ENCODE measurements at places on chromosomes 11 and 22.

GRCh38 chr11:7436657-7437056, 48.6 kb upstream of the OLFML1 start:
- DNase-seq, result no peak

DNA sequence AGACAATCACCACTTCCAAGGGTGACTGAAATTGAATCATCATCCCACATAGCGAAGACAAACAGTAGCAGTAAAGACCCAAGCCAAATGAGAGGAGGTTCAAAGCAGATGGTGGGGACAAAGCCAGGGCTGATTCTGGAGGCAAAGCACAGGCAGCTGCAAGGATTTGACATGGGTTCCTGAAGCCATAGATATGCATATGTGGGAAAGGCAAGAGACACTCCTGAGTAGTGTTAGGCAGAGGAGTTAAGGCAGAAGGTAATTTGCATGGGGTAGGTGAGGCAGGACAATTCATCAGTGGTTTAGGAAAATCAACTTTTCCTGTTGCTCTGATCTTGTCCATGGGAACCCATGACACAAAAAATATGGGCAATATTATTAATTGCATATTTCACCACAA, 462.8 kb downstream of the FAM181B start:
- no peak for DNase-seq

DNA sequence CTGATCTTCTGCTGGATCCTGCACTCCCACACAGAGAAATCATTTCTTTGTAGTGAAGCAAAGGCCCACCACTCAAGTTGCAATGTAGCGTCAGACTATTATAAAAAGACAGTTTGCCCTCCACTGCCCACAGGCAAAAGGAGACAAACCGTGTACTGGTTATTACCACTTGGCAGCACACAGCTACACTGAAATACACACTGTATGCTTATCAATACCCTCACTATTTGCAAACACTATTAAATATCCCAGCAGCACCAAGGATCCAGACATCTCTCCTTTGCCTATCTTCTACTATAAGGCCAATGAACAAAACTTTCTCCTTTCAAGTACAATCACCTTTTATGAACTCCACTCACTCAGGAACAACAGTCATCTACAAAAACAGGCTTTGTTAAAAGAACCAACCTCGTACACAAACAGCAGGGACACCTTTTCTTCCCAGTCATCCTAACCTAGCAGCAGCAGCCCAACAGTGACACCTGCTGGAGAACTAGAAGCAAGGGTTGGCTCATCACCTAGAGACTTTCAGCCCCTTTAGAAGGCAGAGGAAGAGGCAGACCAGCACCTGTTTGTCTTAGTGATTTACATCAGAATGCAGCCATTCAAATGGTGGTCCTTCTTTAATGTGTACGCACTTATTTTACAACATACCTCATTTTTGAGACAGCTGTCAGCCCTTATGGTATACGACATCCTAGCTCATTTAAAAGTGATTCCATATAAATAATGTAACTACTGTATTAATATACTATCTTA, 56.1 kb downstream of the AMBRA1 start:
- peak; percentile 83 for DNase-seq

GRCh38 chr11:133753150-133753549, 92.2 kb downstream of the SPATA19 start:
- no peak for DNase-seq

- DNase-seq, result no peak
Measured at GRCh38 chr11:45413156-45413858, 127.2 kb upstream of the SYT13 start.

GRCh38 chr11:101363706-101364275, 220.0 kb downstream of the TRPC6 start:
- DNase-seq, result no peak

DNA sequence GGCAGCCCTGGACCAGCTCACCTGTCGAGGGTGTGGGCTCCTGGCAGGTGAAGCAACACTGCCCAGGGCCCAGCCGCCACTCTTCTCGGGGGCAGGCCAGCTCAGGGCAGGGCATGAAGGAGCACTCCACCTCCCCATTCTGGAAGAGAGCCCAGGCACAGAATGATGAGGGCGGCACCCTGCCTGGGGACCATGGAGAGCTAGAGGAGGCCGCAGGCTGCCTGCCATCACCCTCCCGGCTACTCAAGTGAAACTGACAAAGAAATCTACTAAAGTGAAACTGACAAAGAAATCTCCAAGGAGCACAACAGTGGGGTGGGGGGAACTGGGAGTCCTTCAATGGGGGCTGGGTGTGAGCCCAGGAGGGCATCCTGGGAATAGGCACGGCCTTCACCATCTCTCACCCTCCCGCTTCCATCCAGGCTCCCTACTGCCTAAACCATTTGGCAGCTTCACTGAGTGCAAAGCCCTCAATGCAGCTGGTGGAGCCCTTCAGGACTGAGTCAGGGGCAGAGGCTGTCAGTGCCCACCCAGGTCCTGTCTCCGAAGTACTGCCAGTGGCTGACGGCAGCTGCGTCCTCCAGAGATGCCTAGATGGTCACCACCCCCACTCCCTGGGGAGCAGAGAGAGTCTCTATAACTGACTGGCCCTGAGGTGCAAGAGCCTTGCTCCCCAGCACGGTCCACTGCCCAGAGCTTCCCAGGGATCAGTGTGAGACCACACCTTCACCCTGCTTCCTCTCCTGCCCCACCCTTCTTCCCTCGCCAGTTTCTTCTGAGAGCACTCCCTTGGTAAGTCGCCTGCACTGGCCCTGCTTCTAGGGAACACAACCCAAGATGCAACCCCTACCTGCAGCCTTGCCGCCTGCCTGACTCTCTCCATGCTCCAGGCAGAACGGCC, 21.7 kb downstream of the VWCE start:
- no peak for DNase-seq

DNA sequence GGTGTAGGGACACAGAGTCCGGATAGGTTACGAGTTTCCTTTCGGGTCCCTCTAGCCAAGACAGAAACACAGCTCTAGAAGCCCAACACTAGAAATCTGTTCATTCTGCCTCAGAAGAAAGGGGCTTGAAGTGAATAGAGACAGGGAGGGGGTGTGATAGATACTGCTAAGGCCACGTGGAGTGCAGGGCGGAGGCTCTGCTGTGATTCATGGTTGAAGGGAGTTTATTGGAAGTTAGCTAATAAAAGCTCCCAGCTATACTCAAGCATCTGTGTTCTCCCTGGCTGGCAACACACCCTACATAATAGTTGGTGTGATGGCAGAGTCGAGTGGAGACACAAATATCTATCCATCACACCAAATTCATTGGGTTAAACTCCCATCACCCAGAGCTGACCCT, 337.4 kb downstream of the CADM1 start:
- DNase-seq, result no peak

GRCh38 chr11:22203281-22203680, 10.4 kb downstream of the ANO5 start:
- no peak for DNase-seq

GRCh38 chr22:38706101-38706900, 557 bp downstream of the GTPBP1 start:
- peak; percentile 46 for DNase-seq

GRCh38 chr11:23497040-23497439, 636.8 kb upstream of the CCDC179 start:
- no peak for DNase-seq

GRCh38 chr11:125272821-125273220, 108.3 kb downstream of the PKNOX2 start:
- no peak for DNase-seq

- peak; percentile 90 for DNase-seq
Measured at GRCh38 chr11:20609727-20610707, 10.6 kb downstream of the SLC6A5 start.

GRCh38 chr11:3122775-3123201, 42.3 kb downstream of the OSBPL5 start:
- no peak for DNase-seq

- no peak for DNase-seq
Measured at GRCh38 chr11:133216813-133217212, 315.5 kb downstream of the OPCML start.

DNA sequence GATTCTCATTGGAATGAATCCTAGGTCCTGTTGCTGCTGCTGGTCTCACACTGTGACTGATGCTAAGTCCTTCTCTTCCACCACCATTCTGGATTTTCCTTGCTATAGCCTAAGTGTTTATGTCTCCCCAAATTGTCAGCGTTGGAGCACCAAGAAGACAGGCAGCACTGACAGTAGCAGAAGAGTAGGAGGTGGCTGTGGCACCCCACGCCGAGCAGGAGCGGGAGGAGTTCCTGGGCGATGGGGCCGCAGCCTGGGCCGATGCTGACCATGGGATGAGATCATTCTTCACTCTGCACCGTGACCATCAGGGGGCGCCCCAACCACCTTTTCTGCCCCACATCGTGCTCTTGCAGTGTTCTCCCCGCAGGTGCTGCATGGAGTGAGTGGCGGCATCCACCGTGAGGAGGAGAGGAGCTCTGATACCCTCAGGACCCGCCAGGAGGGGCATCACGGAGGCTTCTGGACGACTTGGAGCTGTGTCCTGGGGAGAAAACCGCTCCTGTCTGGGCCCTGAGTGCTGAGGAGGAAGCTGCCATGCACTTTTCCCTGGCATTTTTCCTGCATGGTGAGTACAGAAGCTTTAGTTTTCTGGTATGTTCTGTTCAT, 57.0 kb downstream of the LRRC74B start:
- peak; percentile 91 for DNase-seq

DNA sequence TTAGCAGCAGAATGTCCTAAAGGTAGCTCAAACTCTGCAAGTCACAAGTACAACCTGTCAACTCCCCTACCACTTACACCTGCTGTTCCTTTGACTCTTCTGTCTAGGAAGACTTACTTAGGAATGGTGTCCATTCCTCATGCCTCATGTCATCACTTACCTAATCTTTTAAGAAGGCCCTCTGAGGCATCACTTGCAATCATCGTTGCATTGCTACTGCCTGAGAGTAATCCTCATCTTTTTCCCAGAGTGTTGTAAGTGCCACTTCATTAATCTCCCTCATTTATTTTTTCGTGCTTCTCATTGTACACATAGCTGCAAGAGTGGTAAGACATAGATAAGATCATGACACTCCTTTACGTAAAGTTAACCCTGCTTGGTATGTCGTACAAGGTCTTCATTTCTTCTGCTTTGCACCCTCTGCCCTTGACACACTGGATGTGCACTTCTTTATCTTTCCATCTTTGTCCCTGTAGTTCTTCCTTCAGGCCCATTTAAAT, 54.6 kb downstream of the SFI1 start:
- DNase-seq, result no peak

DNA sequence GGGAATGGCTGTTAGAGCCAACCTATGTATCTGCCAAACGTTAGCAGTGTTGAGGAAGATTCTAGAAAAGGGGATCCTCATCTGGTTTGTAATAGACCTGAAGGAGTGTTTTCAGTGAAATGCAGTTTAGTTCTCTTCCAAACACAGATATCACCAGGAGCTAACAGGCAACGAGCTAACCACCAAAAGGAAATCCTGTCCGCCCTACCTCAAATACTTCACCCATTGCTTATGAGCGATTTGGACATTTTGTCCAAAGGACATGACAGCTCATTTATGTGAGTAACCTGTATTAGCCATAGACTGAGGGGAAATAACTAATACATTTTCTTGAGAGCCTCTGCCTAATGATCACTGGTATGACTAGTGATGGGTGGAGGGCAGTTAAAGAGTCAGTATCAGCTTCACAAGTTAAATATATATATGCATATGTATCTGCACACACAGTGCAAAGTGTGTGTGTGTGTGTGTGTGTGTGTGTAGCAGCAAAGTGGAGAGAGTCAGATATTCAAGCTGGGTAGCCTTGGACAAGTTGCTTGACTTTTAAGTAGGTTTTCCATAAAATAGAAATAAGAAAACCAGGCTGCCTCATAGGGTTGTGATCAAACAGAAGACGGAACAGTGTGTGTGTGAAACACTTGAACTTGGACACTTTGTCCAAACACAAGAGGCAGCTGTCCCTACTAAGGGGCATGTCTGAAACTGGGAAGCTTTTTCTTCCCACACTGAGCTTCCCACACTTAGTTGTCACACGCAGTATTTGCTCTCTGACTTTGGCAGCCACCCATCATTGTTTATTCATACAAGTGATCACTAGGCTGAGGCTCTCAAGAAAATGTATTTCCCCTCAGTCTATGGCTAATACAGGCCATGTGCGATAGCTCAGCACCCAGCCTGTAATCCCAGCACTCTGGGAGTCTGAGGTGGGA, 940 bp upstream of the C11orf91 start:
- no peak for DNase-seq

DNA sequence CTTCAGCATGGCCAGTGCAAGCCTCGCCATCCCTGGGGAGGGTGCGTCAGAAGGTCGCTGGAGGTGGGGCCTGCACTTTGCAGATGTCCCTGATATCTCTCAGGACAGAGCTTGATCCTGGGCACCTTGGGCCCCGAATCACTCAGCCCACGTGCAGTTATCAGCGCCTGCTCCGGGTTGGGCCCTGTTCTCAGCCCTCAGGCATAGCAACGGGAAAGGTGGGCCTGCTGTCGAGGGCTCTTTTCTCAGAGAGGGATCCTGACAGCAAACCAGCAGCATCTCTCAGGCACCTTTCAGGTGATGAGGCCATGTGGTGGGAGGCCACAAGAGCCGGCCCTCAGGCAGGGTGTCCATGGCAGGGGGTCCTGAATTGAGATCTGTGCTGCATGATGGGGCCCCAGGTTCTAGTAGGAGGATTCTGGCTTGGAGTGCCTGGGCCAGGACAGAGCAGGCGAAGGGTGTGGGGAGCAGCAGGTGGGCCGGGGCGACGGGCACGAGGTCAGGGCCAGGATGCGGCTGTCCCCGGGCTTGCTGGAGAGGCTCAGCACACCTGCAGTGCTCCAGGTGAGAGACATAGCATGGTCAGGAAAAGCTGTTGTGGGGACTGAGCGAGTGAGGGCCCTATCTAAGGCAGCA, 280.5 kb downstream of the TBC1D22A start:
- no peak for DNase-seq

- no peak for DNase-seq
Measured at GRCh38 chr11:120115272-120116000, 22.5 kb downstream of the TRIM29 start.

DNA sequence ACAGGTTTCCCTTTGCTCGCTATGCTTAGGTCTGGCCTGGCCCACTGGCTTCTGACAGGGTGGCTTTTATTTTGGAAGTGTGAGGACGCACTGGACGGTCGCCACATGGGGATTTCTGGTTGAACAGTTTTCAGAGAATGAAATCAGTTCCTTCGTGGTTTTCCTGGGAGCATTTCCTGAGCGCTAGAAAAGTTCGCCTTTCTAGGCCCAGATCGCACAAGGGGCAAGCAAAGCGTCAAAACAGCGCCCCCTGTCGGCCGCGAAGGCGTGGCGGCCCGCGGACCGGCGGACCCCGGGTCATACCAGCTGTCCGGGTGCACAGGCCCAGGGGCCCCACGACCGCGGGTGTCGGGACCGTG, 12.7 kb upstream of the CYP2R1 start:
- peak; percentile 85 for DNase-seq
